GM12892 (cell line): ENCODE measurements at places on chromosomes 3 and 15.

DNA sequence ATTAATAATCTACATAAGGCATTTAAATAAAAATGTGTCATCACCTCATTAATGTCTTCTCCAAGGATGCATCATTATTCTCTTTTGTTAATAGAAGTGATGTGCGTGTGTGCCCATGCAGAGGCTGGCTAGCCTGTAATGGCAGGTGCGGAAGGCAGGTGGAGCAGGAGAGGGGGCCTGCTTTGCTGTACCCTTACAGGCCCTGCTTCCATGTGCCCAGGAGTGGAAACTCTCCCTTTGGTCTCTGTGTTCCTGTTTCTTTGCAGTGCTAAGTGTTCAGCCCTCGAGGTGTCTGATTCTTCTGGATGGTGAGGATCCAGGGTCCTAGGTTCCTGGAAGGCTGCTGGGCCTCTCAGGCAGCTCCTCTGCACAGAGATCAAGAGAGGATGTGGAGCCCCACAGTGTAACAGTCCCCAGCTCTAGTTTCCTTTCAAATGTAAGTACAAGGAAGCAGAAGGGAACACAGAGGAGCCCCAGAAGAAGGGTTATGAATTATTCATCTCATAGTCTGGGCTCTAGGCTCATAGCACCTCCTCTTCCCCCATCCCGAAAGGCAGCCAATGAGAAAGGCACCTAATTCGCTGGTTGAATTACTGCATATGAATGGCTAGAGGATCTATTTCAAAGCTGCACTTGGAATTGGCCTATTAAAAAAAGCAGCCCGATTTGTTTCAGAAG lies 39.2 kb upstream of the AGBL1 start:
- no peak for DNase-seq

GRCh38 chr3:26668696-26669095 lies 46.1 kb downstream of the LRRC3B start:
- no peak for DNase-seq

GRCh38 chr15:77624868-77625267 lies 7.8 kb downstream of the LINGO1 start:
- DNase-seq = no peak

- DNase-seq = no peak
Measured at GRCh38 chr3:44772099-44772442, 10.5 kb downstream of the KIF15 start.

- no peak for DNase-seq
Measured at GRCh38 chr3:115108614-115109013, 38.5 kb downstream of the ZBTB20 start.

DNA sequence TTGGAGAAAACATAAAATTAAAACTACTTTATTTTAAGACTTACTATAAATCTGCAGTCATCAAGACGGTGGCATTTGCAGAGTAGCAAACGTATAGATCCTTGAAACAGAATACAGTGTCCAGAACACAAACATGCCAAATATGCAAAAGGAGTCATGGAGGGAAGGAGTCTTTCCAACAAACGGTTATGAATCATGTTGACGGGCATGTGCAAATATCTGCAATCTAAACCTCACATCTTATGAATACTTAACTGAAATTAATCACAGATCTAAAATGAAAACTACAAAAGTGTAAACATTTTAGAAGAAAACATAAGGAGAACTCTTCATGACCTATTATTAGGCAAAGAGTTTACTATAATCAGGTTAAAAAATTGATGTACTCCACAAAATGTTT lies 69.4 kb downstream of the TFRC start:
- no peak for DNase-seq

GRCh38 chr15:94105760-94106159 lies 125.6 kb upstream of the MCTP2 start:
- DNase-seq = no peak

DNA sequence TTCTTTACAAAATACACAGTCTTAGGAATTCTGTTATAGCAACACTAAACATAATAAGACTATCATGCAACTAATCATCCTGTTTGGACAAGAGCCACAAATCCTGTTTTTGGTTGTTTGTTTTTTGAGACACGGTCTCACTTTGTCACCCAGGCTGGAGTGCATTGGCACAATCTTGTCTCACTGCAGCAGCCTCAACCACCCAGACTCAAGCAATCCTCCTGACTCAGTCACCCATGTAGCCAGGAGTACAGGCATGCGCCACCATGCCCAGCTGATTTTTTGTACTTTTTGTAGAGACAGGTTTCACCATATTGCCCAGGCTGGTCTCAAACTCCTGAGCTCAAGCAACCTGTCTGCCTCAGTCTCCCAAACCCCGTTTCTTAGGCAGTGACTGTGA lies 28.3 kb downstream of the NEDD4 start:
- no peak for DNase-seq

- DNase-seq = no peak
Measured at GRCh38 chr3:186386883-186387560, 25.0 kb upstream of the DGKG start.

GRCh38 chr3:170584585-170585007 lies 1.3 kb downstream of the SLC7A14 start:
- DNase-seq = no peak

GRCh38 chr3:109995377-109995776 lies 658.0 kb upstream of the DPPA4 start:
- no peak for DNase-seq

DNA sequence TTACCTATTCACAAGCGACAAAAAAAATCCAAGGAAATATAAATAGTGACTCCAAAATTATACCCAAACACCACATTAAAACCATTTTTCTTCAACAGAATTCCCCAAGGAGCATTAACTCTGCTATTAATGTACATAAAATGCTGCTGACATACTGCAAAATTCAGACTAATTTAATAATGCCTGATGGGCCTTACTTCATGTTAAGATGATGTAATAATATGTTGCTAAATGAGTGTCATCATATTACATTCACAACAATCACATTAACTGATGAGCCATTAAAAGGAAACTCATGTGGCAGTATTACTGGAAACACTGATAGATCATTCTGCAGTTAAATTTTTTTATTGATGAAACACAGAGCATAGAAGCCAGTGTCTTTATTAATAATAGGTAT lies 204.9 kb upstream of the CGNL1 start:
- no peak for DNase-seq

DNA sequence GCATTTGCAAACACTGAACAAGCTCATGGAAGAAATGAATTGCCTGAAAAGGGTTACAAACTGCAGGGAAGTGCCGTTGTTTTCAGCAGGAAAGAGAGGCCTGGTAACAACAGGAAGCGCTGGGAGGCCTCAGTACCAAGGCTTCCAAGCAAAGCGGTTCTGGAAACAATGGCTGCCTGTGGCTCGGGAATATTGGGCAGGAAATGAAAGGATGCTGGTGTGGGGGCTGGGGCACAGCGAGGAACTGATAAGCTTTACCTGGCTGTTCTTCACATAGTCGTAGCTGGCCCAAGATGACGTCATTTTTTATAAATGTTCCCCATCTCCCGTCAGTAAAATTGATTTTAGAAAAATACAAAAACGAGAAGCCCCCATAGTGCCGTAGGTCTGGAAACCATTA lies 55.9 kb downstream of the ARHGAP31 start:
- no peak for DNase-seq

DNA sequence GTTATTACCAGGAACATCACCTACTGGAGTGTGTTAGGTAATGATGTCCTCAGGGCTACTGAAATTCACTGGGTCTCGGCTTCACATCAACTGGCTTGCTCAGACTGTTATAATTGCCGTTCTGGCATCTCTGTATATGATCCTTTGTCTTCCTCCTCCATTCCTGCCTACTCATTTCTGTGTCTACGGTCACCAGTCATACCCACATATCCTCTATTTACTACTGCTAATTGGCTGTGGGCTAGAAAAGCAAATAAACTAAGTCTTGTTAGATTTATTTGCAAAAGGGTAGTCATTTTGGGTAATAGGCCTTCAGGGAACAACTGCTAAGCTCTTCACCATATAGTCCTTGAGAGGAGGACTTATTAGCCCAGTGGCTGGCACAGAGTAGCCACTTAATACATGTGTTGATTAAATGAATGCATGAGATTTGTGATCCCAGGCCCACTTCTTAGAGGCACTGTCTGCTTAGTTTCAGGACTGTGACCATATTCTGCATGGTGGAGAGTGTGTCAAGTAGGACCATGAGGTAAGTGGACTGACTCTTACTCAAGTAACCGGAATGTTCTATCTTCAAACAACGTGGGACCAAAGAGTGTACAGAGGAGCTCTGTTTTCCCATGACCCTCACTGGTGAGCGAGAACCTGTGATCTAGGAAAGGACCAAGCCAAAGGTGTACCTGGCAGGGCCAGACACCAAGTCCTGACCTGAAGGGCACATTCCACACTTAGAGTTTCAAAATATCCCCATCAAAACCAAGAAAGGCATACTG lies 13.2 kb downstream of the ZDHHC3 start:
- DNase-seq = no peak

DNA sequence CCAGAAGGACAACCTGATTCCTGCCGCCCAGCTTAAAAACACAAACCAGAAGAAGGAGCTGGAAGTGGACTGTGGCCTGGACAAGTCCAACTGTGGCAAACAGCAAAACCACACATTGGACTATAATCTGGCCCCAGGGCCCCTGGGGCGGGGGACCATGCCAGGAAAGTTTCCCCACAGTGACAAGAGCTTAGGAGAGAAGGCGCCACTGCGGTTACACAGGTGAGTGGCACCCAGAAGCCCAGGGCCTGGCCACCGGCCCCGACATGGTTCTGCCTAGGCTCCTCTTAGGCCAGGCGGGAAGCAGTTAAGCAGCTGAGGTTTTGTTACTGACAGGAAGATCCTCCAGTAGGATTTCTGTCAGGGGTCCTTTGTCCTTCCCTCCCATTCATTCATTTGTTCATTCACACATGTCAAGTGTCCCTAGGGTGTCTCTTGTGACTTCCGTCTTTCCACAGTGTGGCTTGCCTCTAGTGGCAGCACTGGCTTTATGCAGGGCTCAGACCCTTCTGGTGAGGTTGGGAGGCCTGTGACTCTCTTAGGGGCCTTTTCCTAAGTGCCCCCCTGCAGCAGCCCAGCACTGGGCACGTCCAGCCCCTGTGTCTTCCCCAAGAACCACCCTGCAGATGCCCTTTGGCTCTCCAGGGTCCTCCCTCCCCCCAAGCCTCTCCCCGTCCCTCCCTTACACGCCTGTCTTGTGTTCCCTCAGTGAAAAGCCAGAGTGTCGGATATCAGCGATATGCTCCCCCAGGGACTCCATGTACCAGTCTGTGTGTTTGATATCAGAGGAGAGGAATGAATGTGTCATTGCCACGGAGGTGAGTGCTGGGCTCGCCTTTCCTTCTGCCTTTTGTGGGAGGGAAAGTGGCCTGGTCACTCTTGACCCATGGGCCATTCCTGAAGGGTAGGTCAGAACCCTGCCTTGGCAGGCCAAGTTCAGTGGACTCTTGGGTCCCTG lies 7.8 kb downstream of the DLL4 start:
- DNase-seq = no peak
